Stimulated activated CD4-positive, alpha-beta T cell treated with anti-CD3 and anti-CD28 coated beads, Interleukin-1b, Interleukin-23, amount 100 ng/mL, for 4 hours (primary cell): ENCODE measurements at places on chromosomes 5 and 9.

DNA sequence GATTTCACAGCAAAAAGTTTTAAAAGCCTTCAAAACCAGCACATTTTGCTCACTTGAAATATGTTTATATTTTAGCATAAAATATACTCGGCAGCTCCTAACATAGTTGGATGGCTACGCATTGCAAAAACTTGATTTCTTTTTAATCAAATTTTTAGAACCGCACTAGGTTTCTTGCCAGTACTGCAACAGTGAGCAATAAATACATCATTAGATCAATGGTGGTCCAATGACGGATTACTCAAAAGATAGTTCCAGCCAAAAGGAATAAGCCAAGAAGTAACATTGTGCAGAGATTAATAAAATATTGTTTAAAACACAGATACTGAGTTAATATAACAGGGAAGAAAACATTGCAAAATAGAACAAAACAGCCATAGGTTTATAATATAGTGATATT, 5.5 kb downstream of the MARCHF3 start:
- DNase-seq, result no peak

GRCh38 chr9:120016231-120016630, 563.7 kb downstream of the CDK5RAP2 start:
- DNase-seq, result no peak

DNA sequence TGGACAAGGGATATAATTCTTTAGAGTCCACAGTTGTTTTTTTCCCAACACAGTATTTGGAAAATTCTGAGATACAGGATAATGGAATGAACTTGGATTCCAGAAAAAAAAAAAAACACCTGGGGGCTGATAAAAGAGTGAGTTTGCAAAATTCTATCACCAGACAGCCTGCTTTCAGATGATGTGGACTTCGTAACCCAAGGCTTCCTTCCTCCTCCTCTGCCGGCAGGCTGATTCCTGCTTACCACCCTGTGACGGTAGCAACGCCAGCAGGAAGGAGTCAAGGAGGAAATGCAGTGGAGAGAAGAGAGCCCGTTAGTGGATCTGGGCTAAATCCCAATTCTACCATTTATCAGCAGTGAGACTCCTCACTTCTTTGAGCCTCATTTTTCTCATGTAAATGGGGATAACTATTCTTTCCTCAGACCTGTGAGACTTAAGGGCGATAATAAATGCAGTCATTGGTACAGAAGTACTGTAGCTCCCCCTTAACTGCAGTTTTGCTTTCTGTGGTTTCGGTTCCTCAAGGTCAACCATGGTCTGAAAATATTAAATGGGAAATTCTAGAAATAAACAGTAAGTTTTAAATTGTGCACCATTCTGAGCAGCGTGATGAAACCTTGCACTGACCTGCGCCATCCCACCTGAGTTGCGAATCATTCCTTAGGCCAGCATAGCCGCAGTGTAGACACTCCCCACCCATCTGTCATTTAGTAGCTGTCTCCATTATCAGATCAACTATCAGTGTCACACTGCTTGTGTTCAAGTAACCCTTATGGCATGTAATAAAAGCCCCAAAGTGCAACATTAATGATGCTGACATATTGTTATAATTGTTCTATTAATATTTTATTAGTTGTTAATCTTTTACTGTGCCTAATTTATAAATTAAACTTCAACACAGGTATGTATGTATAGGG, 71.4 kb downstream of the DCP2 start:
- DNase-seq, result no peak

- no peak for DNase-seq
Measured at GRCh38 chr9:4126184-4126865, 173.5 kb downstream of the GLIS3 start.

GRCh38 chr5:78335976-78336375, 24.4 kb upstream of the SCAMP1 start:
- DNase-seq, result no peak

DNA sequence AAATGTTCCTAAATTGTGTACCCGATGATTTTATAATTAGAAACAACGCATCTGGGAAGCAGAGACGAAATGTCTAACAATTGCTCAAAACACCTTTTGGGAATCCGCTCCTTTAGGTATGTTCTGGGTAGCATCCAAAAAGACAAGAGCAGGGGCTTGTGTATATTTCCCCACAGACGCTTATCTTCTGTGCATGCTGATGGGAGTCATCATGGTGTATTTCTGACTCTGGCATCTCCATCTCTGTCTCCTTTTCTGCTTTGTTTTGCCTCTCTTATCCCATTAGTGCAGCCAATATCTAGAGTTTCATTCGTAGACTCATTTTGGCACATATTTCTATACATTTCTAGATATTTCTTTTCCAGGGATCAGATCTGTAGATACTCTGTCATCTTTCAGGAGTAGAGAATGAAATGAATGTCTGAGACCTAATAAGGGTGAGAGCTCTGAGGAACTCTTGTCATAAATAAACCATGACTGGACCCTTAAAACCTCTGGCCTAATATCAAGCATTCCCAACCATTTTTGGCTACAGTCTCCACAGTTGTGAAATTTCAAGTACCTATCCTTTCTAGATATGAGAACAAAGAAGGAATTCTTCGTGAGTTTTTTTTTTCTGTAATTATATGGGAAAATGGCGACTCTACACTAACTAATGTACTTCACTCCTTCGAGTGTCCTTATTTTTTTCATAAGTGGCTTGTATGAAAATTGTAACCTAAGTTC, 508.2 kb downstream of the ACTL7B start:
- DNase-seq, result no peak

DNA sequence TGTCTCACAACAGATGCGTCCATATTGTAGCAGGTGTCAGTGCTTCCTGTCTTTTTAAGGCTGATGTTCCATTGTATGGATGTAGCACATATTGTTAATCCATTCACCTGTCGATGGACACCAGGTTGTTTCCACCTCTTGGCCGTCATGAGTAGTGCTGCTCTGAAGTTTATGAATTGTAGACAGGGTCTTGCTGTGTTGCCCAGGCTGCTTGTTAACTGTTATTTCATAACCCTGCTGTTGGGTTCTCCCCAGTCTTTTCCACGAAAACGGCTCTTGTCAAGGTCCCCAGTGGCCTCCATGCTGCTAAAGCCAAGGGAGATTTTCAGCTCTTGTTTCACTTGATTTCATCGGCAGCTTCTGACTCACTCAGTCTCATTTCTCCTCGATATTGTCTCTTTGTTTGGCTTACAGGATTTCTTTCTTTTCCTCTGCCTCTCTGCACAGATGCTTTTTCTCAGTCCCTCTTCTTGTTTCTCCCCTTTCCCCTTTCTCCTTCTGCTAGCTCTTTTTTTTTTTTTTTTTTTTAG, 12.1 kb upstream of the PSD2 start:
- no peak for DNase-seq

DNA sequence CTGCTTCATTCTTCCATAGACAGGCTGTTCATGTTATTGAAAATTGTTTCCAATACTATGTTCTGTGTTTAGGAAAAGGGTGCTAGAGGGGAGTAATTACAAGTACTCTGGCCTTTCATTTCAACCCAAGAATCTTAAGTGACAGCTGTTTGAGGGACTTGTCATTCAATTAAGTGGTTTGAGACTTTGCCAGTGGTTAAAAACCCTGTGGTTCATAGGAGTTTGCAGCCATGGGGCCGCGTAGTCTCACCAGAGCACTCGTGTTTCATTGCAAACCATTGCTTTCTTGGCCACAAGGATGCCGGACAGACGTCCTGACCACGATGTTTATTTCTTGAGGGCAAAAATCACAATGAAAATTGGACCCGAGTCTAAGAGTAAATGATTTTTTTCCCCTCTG, 248.8 kb downstream of the NNT start:
- DNase-seq, result no peak

- DNase-seq, result no peak
Measured at GRCh38 chr5:143120460-143121134, 282.9 kb downstream of the NR3C1 start.

GRCh38 chr9:136244122-136244968, 1.3 kb downstream of the QSOX2 start:
- DNase-seq, result peak; percentile 30

DNA sequence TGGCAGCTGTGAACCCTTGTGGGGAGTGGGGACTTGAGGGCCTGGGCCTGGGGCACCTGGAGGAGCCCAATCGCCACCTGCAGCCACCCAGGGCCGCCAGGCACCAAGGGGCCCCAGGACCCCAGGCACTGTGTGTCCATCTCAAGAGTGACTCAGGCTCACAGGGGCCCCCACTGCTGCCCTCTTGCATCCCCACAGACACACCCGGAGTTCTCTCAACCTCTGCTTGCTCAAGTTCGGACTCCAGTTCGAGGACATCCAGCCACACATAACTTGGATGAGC, 51.9 kb downstream of the MRPL36 start:
- no peak for DNase-seq

DNA sequence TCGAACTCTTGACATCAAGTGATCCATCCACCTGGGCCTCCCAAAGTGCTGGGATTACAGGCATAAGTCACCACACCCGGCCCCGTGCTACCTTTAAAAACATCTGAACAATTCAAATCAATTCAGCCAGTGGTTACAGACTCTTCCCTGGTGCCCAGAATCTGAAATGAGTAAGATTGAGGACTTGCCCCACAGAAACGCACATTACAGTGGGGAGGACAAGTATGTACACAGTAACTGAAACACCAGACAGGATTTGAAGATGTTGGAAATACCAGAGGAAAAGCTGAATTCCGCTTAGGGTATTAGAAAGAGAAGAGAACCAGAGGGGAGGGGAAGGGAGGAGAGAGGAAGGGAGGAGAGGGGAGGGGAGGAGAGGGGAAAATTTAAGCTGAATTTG, 17.8 kb downstream of the NIM1K start:
- no peak for DNase-seq

DNA sequence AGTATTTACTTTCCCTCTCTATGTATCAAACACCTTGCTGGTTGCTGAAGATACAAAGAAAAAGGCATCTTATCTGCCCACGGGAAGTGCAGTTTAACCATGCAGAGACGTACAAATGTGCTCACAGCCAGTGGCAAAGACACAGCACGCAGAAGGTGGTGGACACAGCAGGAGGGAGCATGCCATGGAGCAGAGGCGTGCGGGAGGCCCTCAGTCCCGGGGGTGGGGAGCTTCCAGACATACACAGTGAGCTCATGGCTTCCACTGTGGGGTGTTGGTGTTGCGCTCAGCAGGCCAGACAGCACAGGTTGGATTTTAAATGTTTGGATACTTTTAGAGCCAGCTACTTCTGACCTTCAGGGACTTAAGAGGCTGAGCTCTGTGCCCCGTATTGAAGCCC, 8.8 kb upstream of the BARX1 start:
- no peak for DNase-seq

GRCh38 chr9:79641070-79641469, 69.3 kb downstream of the TLE4 start:
- DNase-seq, result no peak

DNA sequence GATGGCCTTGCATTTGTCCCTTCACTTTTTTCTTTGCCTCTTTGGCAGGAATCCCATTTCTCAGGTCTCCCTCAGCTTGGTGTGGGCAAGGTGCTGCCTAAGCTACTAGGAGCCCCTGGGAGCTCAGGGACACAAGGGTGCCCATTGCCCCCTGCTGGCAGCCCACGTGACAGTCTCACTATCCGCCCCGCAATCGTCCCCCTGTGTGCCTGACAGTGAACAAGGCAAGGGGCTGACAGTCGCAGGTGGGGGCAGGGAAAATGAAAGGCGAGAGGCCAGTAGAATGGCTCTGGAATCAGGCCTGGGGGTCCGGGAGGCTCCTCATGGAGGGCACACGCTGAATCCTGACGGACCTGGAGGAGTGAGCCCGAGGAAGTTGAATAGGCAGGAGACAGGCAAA, 2.0 kb upstream of the PCDH12 start:
- no peak for DNase-seq

- DNase-seq, result no peak
Measured at GRCh38 chr5:35198686-35199085, 31.6 kb downstream of the PRLR start.

- no peak for DNase-seq
Measured at GRCh38 chr9:34719021-34719768, 9.3 kb upstream of the CCL21 start.

DNA sequence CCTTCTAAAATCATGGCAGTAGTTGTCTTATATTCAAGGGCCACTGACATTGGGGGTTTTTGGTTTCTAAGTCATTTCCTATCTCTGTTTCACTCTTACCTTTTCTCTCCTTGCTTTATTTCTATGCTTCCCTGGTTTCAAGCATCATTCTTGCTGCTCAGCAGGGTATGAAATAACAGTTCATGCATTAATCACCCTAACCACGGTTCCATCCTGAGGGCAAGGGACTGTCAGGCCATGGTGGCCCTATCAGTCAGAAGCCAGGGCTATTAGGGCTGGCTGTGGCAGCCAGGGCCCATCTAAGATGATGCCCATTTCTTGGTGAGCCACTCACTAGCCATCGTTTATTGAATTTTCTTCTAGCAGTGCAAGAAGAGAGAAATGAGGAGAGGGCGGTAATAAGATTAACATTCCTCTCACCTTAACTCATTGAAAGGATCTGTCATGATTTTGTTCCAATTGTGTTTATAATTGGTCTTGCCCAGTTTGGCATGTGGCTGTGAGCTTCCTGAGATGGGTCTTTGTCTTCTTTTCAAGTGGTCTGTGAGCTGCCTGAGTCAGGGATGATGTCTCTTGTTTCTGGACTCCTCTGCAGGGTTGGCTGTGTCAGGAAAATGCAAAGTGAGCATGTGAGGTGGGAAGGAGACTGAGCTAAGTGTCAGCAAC, 45.2 kb downstream of the CYSTM1 start:
- DNase-seq, result no peak

DNA sequence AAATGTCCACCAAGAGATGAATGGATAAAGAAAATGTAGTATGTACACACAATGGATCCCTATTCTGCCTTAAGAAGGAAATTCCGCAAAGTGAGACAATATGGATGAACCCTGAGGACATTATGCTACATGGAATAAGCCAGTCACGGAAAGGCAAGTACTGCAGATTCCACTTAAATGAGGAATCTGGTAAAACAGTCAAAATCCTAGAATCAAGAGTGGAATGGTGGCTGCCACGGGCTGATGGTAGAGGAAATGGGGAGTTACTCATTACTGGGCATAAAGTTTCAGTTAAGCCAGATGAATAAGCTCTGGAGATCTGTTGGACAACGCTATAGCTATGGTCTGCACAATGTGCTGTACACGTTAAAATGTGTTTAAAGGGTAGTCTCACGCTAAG, 47.2 kb downstream of the STK10 start:
- DNase-seq, result no peak

DNA sequence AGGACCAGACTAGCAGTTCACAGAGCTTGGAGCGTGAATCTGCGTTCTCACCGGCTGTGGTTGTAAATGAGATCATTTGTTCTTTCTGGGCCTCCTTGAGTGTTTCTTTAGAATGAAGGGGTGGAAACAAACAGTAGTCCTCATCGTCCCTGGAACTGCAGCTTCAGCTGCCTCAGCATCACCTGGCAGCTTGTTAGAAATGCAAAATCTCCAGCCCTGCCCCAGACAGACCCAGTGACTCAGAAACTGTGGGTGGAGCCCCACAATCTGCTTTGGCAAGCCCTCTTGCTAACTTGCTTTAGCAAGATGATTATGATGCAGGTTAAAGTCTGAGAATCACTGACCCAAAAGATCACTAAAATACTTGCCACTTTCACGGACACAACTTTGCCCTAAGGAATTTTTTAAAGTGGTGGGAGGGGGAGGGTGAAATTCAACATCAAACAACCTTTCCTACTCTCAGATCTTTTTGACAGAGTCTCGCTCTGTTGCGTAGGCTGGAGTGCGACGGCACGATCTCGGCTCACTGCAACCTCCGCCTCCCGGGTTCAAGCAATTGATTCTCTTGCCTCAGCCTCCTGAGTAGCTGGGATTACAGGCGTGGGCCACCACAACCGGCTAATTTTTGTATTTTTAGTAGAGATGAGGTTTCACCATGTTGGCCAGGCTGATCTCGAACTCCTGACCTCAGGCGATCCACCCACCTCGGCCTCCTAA, 86.0 kb downstream of the BRINP1 start:
- no peak for DNase-seq

GRCh38 chr9:35906923-35907699, 1.1 kb downstream of the HRCT1 start:
- DNase-seq, result no peak
